BJ (cell line): ENCODE measurements at places on chromosomes 5 and 9.

- no peak for DNase-seq
Measured at GRCh38 chr5:172213126-172213525, 19.2 kb downstream of the EFCAB9 start.

GRCh38 chr9:1050125-1050895, at the start of gene DMRT2:
Gene DMRT2, plus strand, starts transcription at chr9:1050357. Its CDS starts 1,257 bp downstream, at chr9:1051614.
- DNase-seq, result no peak

DNA sequence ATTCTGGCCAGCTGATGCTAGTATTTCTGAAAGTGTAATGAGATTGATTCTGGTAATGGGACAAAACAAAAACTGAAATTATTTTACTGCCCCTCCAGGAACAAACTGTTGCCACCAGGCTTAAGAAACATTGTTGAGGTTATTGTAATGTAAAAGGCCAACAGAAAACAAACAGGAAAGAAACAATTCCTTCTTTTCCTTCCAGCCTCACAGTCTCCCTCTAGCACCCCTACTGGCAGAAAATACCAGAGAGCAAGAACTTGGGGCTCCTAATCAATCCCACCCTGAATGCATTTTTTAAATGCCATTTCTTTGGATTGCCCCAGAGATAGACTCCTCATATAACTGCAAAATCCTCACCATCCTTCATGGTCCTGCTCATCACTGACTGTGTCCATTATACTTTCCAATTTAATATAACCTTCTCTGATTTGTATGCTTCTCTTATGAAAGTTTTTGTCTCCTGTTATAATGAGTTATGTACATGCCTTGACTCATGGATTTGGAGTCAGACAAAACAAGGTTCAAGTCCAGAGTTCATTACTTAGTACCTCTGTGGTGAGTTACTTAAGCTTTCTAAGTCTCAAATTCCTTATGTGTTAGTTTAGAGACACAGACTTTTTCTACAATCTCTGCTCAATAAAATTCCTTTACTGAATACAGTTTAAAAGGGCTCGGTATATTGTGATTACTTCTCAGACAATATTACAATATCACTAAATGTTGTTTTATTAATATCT, 157.9 kb upstream of the FBN2 start:
- DNase-seq, result no peak

DNA sequence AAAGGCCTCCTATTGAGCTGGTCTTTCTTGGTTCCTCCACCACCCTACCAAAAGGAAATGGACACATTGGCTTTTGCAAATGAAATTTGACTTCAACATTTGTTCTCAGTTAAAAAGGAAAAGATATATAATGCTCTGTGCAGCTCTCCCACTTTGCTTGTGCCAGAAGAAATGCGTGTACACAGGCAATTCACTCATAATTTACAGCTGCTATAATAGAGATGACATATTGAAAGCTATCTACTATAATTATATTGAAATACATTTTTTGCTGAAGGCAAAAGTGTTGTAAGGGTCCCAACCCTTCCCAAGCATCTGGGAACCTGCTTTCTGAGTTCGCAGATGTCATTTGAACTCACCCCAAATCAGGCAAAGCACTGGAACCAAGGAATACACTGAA, 173.2 kb downstream of the PBX3 start:
- no peak for DNase-seq

GRCh38 chr5:73118391-73118973, 1.9 kb upstream of the TMEM171 start:
- DNase-seq, result no peak

DNA sequence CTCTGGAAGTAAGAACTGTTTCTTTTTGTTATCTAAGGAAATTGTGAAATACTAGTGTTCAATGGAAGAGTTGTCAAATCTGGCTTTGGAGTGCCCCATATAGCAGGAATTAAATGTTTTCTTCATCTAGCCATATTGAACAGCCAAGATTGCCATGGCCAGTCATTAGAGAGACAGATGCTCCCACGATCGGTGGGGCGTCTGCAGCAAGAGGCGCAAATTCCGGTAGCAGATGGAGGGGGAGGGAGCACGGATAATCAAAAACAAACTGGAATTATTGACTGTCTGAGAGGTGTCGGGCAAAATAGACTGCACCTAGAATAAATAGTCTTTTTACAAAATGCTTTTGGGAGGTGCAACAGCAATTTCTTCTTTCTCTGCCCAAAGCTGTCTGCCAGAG, 139.1 kb upstream of the FSTL4 start:
- no peak for DNase-seq

- DNase-seq, result no peak
Measured at GRCh38 chr5:115360046-115360685, 63.7 kb upstream of the CCDC112 start.

- DNase-seq, result no peak
Measured at GRCh38 chr9:42388846-42389245, 205.4 kb downstream of the SPATA31A6 start.

GRCh38 chr5:103259705-103260355, 1.3 kb downstream of the MACIR start:
- DNase-seq, result no peak

DNA sequence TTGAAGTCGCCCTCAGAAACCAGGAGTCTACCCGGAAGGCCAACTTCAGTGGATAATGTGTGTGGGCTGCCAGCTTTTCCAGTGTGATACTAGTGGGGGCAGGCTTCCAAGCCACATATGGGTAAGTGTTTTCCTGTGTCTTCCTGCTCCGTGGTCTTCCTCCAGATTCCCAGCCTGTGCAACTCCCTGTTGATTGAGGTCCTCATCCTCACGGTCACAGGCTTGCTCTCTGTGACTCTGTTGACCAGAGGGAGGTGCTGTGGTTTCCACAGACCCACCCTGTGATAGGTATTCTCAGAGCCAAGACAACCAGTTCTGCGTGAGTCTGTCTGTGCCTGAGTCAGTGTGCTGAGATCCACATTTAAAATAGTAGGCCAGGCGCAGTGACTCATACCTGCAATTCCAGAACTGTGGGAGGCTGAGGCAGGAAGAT, 388.0 kb upstream of the IRX2 start:
- no peak for DNase-seq

DNA sequence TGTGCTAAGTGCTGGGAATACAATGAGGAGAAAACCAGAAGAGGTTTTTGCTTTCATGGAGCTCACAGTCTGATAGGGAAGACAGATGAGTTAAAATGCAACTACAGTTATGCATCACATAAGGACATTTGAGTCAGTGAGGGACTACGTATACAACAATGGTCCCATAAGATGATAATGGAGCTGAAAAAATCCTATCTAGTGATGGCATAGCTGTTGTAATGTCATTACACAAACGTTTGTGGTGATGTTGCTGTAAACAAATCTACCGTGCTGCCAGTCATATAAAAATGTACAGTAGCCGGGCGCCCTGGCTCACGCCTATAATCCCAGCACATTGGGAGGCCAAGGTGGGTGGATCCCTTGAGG, 110.1 kb upstream of the RAD23B start:
- no peak for DNase-seq

DNA sequence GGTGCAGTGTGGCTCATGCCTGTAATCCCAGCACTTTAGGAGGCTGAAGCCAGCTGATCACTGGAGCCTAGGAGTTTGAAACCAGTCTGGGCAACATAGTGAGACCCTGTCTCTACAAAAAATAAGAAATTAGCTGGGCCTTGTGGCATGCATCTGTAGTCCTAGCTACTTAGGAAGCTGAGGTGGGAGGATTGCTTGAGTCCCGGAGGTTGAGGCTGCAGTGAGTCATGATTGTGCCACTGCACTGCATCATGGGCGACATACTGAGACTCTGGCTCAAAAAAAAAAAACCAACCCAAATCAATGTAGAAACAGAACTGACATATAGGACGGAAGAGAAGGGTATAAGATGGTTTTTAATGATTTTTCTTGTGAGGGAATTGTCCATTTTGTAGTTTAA, 27.7 kb downstream of the G3BP1 start:
- DNase-seq, result no peak

GRCh38 chr5:16626696-16627264, 10.0 kb upstream of the RETREG1 start:
- DNase-seq, result no peak

DNA sequence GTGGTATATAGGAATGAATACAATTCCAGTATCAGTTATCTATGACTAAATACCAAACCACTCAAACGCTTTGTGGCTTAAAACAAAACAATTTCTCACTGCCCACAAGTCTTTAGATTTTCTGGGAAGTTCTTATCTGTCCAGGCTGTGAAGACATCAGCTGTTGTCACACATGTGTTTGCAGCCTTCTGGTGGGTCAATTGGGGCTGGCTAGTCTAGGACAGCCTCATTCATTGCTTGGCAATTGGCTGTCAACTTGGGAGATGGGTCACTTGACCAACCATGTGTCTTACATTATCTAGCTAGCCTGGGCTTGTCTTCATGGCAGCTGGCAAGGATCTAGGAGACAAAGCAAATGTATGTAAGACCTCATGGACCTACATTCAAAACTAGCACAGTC, 53.8 kb upstream of the PAPPA start:
- no peak for DNase-seq

DNA sequence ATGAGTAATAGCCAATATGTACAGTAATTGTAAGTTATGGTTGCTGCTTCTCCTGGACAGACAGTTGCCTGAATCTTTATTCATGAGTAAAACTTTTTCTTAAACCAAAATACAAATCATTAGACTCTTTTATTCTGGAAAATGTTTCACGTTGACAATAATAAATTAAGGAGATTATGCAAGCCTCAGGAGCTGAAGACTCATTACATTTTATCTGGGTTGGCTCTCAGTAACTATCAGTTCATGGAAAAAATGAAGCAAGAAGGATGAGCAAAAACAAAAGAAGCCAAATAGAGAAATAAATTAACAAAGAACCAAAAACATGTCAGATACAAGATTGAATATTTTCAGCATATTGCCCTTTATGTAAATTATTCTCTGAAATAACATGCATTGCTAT, 88.9 kb upstream of the PRR16 start:
- no peak for DNase-seq

- no peak for DNase-seq
Measured at GRCh38 chr9:127763918-127764384, 14.5 kb downstream of the SH2D3C start.

DNA sequence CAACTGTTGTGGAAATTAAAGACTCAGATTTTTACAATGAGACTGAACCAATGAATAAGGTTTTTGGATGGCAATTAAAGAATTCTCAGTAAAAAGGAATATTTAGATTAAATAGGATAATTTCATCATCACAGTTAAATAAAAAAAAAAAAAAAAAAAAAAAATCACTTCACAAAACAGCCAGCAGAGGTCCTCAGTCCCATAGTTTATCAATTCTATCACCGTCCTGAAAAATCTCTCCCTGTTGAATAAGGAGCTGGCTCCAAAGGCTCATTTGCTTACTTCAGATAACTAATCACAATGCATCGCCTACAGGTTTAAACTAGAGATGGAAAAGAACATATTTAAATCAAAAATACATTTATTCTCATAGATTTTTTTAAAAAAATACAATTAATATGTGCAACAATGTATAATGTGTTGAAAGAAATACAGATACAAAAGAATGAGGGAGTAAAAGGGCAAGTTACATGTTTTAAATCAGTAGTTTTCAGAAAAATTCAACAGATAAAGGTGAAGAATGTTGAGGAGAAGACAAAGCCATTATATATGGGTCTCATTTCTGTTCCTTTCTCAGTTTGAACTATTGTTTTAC, 175.8 kb upstream of the CHD1 start:
- DNase-seq, result no peak

- DNase-seq, result no peak
Measured at GRCh38 chr5:140998921-140999410, 32.7 kb downstream of the PCDHAC2 start.

DNA sequence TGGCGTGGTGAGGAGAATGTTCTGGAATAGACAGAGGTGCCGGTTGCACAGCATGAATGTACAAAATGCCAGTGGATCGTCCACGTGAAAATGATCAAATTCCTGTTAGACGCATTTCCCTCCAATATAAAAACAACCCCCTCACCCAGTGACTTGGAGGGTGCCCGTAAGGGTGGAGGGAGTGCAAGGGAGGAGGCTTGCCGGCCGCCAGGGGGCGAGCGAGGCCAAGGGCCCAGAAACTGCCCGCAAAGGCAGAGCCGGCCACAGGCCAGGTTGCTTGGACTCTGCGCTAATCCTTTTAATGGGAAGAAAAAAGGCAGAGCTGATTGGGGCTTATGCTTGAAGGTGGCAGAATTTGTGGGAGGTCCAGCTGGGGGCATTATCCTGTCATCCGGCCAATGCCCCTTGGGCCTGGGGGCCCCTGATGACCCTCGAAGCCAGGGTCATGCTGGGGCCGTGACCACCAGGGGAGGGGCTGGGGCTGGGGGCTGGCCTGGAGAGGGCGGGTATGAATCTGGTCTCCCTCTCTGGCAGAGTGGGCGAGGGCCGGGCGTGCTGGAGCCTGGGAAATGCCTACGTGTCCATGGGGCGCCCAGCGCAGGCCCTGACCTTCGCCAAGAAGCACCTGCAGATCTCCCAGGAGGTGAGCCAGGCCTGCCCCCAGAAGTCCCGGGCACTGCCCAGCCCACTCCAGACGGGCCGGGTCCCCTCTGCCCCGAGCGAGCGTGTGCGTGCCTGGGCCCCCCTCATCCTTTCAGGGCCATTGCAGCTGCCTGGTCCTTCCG, 12.0 kb downstream of the GPSM1 start:
- DNase-seq, result no peak

DNA sequence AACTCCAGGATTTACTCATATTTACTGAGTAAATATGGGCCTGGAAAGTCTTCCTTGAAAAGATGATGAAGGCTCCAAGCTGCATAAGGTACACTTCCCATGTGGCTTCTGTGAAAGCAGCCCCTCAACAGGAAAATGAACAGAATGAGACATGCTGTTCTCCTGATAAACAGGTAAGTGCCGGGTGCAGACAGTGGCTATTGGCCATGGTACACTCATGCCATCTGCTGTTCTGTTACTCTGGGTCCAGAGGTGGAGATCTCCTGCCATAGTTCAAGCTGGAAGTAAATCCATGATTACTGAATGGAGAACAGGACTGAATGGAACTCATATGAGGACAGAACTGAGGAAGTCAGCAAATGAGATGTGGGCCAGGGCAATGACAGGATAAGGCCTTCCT, 103.6 kb downstream of the SLIT3 start:
- no peak for DNase-seq

- DNase-seq, result no peak
Measured at GRCh38 chr5:43146958-43147357, 26.2 kb downstream of the ZNF131 start.

- DNase-seq, result peak; percentile 56
Measured at GRCh38 chr5:139140591-139141071, 57.5 kb downstream of the SIL1 start.

- DNase-seq, result no peak
Measured at GRCh38 chr5:115968770-115969169, 6.5 kb downstream of the LVRN start.

- no peak for DNase-seq
Measured at GRCh38 chr9:83167126-83167525, 104.2 kb upstream of the RASEF start.

DNA sequence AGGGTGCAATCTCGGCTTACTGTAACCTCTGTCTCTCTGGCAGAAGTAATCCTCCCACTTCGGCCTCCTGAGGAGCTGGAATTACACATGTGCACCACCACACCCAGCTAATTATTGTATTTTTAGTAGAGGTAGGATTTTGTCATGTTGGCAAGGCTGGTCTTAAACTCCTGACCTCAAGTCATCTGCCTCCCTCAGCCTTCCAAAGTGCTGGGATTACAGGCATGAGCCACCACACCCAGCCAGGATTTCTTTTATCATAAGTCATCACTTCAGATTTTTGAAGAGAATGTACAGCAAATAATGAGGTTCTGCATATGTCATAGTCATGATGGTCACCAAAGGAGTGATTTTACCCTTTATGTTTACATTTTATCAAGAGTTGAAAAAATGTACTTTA, 108.1 kb downstream of the GCNT1 start:
- DNase-seq, result no peak
